Breast epithelium (tissue), 4 donors: ENCODE measurements at places on chromosomes 12 and 14. TPM values are rescaled to one million over a fixed set of nuclear protein-coding genes. Genes with fewer than 3 reads are reported as not detected.

- H3K4me3 ChIP-seq: no peak overlapping the region
- no peaks in the 10 kb centered on the region for H3K36me3 ChIP-seq
- no peak overlapping the region for H3K27ac ChIP-seq
- no peak for DNase-seq
These were observed 116.2 kb downstream of the BMP4 start for GRCh38 chr14:53840444-53840843.

DNA sequence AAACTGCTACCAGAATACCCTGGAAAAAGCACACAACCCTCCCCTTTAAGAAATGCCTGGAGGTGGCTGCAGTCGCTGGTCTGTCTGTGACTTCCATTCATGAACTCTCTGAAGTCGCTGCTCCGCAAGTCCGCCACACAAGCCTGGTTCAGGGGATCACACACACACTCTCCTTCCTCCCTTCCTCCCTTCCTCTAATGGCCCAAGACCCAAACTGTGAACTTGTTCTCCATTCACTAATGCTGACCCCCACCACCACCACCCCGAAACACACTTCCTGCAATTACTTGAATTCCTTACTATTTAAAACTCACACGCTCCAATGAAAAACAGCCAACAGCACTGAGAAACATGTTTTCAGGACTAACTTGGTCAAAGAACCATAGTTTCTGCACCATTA lies 1.0 kb upstream of the LMO3 start:
- no peak overlapping the region for H3K4me3 ChIP-seq
- DNase-seq: no peak
- no peaks in the 10 kb centered on the region for H3K27me3 ChIP-seq
- no peaks in the 10 kb centered on the region for H3K36me3 ChIP-seq

Gene SLC17A8
- total RNA-seq: not detected

Gene ERP29
- 40.3 TPM for total RNA-seq

- no peaks in the 10 kb centered on the region for H3K4me1 ChIP-seq
- H3K36me3 ChIP-seq: no peaks in the 10 kb centered on the region
- H3K27ac ChIP-seq: no peak overlapping the region
- H3K27me3 ChIP-seq: no peaks in the 10 kb centered on the region
- H3K4me3 ChIP-seq: no peak overlapping the region
These were observed 9.0 kb upstream of the KRT71 start for GRCh38 chr12:52561880-52562449.

DNA sequence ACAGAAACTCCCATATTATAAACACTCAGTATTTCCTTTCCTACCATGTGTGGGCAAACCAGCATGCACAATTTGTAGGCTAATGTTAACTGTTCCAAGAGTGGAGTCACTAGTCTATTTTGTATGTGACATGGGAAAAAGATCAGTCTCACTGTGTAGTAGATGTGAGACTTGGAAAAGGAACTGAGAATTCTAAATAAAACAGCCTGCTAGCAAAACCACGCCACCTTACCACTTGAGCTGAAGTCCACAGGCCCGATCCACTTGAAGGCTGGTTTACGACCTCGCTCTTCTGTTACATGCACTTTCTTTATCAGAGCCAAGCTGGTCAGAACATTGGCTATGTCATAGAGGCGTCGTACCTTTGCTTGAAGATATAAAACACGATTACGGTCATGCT lies 22.5 kb downstream of the E2F7 start:
- no peak overlapping the region for H3K27ac ChIP-seq
- no peaks in the 10 kb centered on the region for H3K4me1 ChIP-seq
- H3K27me3 ChIP-seq: no peaks in the 10 kb centered on the region
- DNase-seq: no peak
- no peak overlapping the region for H3K4me3 ChIP-seq

Gene SMCO3
- 0.33 TPM for total RNA-seq

Gene CYP27B1
- total RNA-seq: 0.33 TPM
